ENCODE measurements at places on chromosomes 7 and 10.

GRCh38 chr7:158403013-158403821 lies 184.4 kb downstream of the PTPRN2 start:
- no peak for DNase-seq

DNA sequence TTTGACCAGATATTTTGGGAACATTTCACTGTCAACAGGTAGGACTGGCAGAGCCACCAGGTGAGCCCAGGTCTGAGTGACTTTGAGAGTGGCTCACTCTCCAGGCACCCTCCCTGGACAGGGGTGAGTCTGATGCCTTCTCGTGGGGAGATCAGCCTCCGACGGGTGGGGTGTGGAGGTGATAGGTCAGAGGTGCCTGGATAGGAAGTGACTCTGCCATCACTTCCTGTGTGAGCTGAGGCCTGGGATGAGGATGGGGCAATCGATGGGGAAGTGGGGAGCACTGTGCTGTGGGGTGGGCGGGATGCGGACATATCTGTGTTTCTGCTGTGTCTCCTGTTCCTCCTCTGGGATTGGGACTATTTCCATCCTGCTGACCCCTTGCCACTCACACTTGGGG lies 34.6 kb downstream of the IFT22 start:
- no peak for DNase-seq

DNA sequence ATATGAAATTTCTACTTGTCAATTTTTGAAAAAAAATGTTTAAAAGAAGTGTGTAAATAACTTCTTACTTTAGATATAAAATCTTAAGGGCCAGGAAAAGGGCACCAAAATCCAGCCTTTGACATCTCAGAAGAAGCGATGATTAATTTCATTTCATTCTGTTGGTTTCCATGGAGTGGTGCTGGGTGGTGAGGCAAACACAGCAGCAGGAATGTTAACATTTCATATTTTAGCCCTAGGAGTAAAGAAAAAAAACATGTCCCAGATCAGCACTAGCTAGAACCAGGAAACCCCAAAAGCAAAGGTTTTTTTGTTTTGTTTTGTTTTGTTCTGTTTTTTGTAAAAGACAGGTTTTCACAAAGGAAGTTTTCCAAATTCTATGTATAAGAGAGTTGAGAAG lies 298.8 kb upstream of the C7orf33 start:
- DNase-seq: no peak

DNA sequence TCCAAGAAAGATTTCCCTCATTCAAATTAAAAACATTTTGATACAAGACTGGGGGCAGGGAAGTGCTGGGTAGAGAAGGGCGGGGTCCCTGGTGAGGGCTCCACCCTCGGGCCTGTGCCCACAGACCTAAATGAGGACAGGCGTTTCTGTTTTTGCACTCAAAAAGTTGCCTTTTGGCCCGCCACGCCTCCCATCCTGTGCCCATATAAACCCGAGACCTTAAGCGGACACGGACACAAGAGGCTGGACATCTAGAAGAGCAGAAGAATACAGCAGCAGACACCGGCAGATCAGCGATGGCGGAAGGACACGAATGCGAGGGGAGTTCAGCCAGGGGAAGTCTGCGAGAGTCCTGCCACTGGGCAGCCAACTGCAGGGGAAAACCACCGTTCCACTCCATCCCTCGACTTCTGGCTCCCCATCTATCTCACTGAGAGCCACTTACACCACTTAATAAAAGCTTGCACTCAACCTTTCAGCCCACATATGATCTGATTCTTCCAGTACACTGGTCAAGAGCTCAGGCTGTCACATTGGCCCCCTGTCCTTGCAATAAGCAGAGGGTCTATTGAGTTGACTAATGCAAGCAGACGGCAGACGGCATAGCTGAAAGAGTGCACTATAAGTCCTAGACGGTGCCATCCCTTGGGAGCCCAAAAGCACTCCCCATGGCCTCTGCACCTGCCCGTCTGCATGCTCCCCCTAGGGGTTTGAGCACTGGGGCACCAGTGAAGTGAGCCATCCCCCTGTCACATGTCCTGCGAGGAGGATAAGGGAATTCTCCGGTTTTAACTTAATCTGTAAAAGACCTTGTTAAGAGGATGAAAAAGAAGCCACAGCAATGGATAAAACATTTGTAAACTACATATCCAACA lies 181.8 kb upstream of the PRSS1 start:
- DNase-seq: no peak

DNA sequence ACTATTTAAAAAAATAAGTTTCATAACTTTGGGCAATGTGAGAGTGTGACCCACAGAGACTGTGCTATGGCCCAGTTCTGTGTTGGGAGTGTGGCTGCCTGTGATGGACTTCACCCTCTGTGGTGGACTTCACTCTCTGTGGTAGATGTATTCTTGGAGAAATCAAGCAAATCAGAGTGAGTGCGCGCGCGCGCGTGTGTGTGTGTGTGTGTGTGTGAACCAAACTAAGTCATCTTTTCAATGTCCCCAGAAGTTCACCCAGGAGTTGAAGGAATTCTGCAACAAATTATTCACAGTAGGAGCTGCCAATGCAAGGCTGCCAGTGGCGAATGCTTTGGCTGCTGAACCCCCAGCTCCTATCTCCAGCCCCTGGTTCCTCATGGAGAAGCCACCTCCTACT lies 184.5 kb downstream of the ADAM12 start:
- DNase-seq: no peak

DNA sequence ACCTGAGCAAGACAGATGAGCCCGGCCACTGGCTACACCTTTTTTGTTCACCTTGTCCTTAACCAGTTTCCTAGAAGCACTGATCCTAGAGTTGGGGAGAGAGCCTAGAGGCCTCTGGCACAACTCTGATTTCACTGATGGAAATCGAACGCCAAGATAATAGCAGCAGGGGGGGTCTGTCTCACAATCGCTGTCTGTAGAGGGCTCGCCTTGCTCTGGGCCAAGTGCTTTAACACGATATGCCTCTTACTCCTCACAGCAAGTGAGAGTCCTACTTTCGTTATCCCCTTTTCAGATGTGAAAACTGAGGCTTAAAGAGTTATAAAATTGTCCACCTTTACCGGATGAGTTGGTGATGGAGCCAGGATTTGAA lies 472 bp downstream of the RASSF4 start:
- no peak for DNase-seq

GRCh38 chr10:34462056-34462455 lies 353.0 kb downstream of the PARD3 start:
- DNase-seq: no peak

GRCh38 chr7:154497751-154498150 lies 445.6 kb downstream of the DPP6 start:
- DNase-seq: no peak

DNA sequence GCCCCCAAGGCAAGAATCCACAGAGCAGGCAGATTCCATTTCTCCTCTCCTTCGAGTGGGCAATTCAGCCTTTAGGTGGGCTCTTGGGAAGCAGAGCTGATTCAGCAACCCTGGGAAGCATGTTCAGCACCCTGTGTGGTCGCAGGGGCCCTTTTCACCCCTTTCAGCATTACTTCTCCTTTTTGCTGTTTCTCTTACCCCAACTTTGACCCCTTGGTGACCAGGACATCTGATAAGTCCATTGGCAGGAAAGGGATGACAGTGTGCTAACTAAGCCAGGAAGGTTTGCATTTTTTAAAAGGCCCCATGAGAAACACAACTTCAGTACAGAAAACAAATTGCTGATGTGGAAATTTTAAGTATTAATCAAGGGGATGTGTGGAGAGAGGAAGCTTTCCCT lies 283.7 kb upstream of the NRP1 start:
- DNase-seq: peak; percentile 52

DNA sequence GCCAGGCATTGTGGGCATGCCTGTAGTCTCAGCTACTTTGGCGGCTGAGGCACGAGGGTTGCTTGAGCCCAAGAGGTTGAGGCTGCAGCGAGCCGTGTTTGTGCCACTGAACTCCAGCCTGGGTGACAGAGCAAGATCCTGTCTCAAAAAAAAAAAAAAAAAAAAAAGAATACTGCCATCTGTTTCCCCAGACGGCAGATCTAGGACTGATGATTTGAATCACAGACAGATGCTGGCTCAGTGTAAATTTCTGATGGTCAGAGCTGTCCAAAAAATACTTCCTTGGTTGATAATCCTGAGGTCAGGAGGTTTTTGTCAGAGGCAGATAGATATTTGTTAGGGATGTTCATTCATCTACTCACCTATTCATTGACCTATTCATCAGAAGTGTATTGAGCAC lies 130.7 kb downstream of the REEP3 start:
- DNase-seq: no peak

DNA sequence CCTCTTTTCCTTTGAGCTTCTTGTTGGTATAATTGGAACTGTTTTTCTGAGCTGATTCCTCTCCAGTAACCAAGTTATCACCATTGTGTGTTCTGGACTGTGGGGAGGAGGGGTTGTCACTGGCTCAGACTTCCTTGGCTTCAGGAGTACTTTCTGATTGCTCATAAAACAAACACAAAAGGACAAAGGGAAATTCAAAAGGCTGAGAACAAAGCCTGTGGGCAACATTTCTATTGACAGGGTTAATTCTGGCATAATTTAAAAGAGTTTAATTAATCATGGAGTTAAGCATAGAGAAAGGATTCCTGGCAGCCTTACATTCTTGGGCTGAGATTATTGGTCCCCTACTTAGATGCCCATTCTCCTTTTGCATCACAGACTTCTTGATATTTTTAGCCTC lies 222.9 kb upstream of the KMT2E start:
- DNase-seq: no peak

DNA sequence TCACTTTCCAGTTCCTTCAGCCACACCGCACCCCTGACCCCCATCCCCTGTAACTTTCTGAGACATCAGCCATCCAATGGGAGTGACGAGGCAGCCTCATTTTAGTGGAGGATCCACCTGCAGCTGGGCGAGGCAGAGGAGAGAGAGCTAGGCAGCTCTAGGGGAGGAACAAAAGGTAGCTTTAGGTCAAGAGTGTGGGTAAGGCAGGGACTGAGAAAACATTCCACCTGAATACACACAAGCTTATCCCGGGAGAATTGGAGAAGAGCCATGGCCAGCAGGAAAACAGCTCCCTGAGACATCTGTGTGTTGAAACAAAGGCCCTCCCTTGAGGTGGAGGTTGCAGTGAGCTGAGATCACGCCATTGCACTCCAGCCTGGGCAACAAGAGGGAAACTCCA lies 6.7 kb upstream of the KLRG2 start:
- no peak for DNase-seq

- DNase-seq: no peak
Measured at GRCh38 chr7:132899833-132900232, 182.1 kb downstream of the CHCHD3 start.

GRCh38 chr7:121456015-121456414 lies 59.9 kb upstream of the FAM3C start:
- DNase-seq: no peak

DNA sequence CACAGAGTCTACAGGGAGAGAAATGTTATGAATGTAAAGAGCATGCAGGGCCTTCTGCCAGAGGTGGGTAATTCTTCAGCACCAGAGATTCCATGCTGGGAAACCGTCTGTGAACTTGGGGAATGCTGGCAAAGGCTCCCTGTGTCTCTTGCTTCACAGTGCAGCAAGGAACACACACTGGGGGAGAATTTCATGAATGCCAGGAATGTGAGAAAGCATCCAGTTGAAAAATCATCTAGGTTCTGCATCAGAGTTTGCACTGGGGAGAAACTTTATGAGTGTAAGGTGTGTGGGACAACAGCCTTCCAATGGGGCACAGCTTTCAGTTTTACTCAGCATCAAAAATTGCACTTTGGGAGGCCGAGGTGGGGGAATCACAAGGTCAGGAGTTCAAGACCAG lies 224.3 kb upstream of the IGFBP3 start:
- DNase-seq: no peak

GRCh38 chr7:32533276-32534029 lies 38.2 kb downstream of the AVL9 start:
- DNase-seq: no peak

- no peak for DNase-seq
Measured at GRCh38 chr7:95047291-95047690, 139.9 kb downstream of the PPP1R9A start.

GRCh38 chr10:129104266-129105045 lies 362.6 kb upstream of the MGMT start:
- no peak for DNase-seq

DNA sequence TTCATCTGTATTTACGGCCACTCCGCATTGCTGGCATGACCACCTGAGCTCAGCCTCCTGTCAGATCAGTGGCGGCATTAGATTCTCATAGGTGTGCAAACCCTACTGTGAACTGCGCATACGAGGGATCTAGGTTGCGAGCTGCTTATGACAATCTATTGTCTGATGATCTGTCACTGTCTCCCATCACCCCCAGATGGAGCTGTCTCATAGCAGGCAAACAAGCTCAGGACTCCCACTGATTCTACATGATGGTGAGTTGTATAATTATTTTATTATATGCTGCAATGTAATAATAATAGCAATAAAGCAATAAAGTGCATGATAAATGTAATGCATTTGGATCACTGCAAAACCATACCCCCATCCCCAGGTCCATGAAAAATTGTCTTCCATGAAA lies 1172.9 kb upstream of the AUTS2 start:
- DNase-seq: no peak

- peak; percentile 0 for DNase-seq
Measured at GRCh38 chr10:123771877-123772644, 105.9 kb downstream of the GPR26 start.

- peak; percentile 88 for DNase-seq
Measured at GRCh38 chr7:35729061-35729783, 34.3 kb upstream of the HERPUD2 start.

DNA sequence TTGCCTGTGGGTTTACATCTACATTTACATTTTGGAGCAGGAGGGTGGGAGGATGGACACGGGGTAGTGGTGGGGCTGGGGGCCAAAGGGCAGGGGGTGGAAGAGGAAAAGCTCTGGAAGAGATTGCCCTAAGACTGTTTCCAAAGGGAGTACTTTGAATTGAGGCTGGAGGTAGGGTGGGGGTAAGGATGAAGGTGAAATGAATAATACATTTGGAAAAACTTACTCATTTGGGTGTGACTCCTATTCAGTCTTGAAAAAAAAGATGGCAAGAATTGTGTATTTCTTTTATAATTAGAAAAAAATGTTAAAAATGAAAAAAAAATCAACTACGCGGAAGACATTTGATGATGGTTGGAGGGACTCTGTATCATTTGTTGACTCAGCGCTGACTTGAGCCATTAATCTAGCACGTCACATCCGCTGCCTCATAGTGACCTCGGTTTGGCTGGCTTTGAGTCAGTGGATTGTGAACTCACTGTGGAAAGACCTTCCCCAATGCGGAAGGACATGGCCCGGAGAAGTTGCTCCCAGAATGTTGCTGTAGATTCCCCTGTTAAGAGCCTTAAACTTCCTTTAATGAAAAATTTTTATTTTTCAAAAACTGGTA lies 2.8 kb downstream of the FAM180A start:
- DNase-seq: no peak

- peak; percentile 62 for DNase-seq
Measured at GRCh38 chr7:100400656-100401055, 27.4 kb downstream of the PILRA start.

- no peak for DNase-seq
Measured at GRCh38 chr10:27550823-27551222, 46.7 kb downstream of the RAB18 start.
